ENCODE measurements at places on chromosomes 2 and 18. TPM values are rescaled to one million over a fixed set of nuclear protein-coding genes. Genes with fewer than 3 reads are reported as not detected.

SGPP2 gene
- total RNA-seq, result 5.4 TPM

LBX2 gene
- 0.60 TPM for total RNA-seq

SLC4A5 gene
- 1.2 TPM for total RNA-seq

IMPACT gene
- total RNA-seq, result 20.8 TPM

ASTL gene
- total RNA-seq, result not detected

TUBB8B gene
- total RNA-seq, result not detected

DNA sequence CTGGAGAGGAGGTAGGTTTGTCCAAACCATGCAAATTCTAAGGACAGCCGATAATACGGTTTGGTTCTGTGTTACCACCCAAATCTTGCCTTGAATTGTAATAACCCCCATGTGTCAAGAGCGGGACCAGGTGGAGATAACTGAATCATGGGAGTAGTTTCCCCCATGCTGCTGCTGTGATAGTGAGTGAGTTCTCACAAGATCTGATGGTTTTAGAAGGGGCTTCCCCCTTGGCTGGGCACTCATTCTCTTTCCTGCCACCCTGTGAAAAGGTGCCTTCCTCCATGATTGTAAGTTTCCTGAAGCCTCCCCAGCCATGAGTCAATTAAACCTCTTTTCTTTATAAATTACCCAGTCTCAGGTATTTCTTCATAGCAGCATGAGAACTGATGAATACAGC, 295.2 kb downstream of the NBAS start:
- no peak for DNase-seq

DNA sequence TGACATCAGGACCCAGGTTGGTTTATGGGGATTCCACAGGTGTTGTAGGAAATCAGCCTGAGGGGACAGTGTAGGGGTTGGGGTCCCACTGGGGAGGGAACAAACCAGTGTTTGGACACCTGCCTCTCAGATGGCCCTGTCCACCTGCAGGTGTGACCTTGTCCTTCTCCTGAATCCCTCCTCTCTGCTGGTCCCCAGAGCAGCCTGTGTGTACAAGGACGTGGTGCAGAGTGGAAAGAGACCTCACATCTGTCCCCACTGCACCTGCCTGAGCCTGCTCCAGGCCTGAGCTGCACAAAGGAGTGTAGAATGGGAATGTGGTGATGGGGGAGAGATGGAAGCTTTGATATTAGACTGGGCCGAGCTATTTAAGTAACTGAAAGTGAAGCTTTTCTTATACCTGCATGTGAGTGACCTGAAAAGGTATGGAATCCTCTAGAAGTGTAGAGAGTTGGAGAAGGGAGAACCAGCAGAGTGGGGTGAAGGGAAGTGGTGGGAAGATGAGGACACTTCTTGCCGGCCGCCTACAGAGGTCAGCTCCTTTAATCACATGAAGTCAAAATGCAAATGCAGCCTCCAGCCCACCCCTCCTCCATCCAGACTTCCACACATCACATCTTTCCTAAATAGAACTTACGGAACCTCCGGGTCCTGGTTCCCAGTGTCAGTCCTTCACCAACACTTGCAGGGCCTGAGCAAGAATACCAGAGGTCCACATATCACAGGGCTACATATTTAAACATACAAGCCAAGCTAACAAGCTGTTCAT, 89.3 kb upstream of the SMAD2 start:
- DNase-seq, result no peak

DNA sequence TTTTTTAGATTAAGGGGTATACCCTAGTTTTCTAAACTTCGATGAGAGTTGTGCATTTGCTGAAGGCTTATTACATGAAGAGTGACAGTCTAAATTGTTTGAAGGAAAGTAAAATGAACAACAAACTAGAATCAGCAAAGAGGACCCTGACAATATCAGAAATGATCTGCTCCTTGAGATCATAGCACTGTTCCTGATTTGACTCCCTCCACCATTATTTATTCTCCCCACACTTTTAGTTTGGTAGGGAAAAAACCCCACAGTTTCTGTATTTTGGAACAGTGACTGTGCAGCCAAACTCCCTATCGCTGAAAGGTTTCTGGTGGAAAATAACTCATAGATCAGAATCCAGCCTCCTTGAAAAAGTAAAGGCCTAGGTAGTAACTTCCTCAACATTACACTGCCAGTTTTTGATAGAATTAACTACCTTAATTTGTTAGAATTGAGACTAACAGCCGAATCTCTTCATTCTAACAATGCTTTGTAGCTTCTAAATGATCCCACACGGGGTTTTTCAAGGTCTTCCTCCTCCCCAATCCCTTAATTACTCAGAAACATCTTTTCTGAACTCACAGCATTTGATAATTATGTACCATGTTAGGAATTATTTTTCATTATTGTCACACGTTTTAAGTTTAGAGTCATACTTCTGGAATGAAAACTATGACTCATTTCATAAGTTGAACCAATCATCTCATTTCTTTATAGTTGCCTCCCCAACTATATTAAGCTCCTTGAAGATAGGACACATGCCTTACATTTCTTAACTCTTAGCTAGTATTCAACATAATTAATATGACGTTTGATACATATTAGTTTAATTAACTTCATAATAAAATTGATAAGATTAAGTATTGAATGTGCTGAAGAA, 2.9 kb downstream of the MYL12A start:
- no peak for DNase-seq

GRCh38 chr2:25899404-25899970, 21.2 kb upstream of the ASXL2 start:
- no peak for DNase-seq

DNA sequence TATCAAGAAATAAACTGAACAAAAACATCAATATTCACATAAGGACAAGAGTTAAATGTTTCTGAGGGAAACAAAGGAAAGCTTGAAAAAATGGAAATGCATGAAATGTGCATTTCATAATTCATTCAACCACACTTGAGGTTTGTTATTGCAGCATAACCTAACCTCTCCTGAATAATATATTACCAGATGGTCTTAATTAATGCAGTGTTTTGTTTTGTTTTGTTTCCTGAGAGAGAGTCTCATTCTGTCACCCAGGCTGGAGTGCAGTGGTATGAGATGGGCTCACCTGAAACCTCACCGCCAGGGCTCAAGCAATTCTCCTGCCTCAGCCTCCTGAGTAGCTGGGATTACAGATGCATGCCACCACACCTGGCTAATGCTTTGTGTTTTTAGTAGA, 139.9 kb upstream of the PIEZO2 start:
- no peak for DNase-seq

GRCh38 chr2:99863903-99864270, 278.5 kb downstream of the AFF3 start:
- no peak for DNase-seq

- DNase-seq, result no peak
Measured at GRCh38 chr2:23993736-23994269, 16.1 kb upstream of the MFSD2B start.

- peak; percentile 83 for DNase-seq
Measured at GRCh38 chr2:47269316-47270232, 114.5 kb upstream of the STPG4 start.

- no peak for DNase-seq
Measured at GRCh38 chr2:172056293-172056692, 29.0 kb upstream of the DLX1 start.

DNA sequence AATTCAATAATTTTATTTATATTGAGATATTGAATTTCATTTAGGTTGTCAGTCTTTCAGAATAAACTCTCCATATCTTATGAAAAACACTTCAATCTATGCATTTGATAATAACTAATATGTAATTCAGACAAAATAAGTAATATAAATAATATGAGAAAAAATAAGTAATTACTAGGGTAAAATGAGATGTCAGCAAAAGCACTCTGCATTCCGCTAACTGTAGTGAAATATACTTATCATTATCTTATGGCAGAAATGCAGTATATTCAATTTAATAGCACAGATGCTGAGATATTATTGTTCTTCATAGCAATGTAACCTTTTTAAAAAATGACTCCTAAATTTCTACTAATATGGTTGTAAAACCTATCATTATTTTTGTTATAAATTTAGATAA, 606.2 kb upstream of the VRK2 start:
- DNase-seq, result no peak

DNA sequence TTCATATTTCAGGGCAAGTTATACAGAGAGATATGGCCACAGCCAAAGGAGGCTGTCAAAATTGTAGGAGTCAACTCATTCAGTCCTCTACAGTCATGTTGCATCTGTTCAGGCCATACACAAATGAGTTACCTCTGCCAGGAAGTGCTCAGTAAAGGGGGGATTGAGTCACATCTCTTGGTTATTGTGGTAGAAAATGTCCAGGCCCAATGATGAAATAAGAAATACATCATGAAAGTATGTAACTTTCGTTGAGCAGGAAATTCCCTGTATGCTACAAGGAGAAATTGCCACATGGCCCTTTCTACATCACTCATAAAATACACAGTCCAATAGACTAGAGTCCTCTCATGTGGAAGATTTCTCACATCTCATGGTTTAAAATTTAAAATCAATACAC, 103.9 kb upstream of the COL3A1 start:
- DNase-seq, result no peak

DNA sequence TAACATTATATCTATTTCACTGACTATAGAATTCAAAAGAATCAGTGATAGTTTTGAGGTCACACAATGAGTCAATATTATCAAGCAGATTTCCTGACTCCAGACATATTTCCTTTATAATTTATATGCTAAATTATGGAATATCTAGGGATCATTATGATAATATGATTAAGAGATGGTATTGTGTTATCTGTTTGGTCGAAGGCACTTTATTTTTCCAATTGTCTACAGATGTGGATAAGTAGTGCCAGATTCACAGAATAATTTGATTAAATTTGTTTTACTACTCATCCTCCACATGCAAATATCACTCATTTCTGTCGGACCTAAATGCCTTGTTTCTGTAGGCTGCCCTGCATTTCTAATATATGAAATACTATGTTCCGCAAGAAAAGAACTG, 4.4 kb downstream of the ZNF804A start:
- DNase-seq, result no peak

DNA sequence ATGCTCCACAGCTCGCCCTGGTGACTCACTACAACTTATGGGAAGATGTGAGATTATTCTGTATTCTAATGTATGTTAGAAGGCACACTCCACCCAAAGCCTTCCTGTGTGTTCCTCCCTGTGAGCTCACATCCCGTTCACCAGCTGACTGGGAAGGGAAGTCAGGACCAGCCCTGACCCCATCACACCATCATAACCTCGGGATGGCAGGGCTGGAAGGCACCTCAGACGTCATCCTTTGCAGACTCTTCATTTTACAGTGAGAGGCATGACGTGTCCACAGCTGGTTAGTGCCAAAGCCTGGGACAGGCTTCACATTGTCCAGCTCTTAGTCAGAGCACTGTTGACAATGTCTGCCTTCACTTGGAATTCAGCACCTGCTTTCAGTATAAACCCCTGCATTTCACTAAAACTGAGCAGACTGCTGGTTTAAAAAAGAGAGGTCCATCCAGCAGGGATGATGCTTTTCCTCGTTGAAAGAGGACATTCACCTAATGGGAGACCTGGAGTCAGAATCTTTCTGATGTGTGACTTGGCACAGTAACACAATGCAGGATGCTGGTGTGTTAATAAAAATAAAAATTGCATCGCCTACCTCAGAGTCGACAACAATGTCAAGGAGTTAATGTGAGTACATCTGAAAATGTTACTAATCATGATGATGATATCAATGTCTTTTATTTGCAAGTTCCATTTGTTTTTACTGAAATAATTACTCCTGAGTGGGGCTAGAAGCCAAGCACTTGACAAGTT, 418.0 kb upstream of the TNP1 start:
- peak; percentile 54 for DNase-seq

- no peak for DNase-seq
Measured at GRCh38 chr18:805755-806110, 6.3 kb downstream of the YES1 start.

DNA sequence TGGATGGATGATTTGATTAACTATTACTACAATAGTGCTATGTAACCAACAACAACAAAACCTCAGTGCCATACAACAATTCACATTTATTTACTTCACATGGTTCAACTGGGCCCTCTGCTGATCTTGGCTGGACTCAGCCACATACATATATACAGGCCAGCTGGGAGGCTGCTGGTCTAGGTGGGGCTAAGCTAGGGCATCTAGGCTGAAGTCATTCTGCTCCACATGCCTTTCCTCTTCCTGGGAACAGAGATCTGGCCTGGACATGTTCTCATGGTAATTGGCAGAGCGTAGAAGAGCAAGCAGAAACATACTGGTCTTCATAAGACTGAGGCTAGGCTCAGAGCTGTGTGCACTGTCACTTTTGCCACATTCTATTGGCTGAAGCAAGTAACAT, 102.8 kb upstream of the RNF152 start:
- DNase-seq, result no peak

Measured in left cardiac atrium (tissue), 4 donors.